ENCODE measurements at places on chromosomes 16 and 17. TPM values are rescaled to one million over a fixed set of nuclear protein-coding genes. Genes with fewer than 3 reads are reported as not detected.

DNA sequence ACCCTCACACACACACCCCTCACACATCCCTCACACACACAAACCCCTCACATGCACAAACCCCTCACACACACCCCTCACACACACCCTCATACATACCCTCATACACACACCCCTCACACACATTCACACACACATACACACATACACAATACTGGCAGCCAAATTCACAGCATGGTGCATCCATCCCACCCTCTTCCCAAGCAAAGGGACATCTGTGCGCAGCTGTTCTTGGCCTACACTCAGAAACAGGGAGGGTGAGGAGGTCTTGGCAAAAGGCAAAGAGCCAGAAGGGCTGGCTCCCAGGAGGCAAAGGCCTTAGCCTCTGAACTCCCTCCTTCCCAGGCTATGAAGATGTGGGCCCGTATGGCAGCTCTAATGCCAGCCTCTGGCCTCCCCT, 23.4 kb downstream of the C17orf67 start:
- no peak for DNase-seq

DNA sequence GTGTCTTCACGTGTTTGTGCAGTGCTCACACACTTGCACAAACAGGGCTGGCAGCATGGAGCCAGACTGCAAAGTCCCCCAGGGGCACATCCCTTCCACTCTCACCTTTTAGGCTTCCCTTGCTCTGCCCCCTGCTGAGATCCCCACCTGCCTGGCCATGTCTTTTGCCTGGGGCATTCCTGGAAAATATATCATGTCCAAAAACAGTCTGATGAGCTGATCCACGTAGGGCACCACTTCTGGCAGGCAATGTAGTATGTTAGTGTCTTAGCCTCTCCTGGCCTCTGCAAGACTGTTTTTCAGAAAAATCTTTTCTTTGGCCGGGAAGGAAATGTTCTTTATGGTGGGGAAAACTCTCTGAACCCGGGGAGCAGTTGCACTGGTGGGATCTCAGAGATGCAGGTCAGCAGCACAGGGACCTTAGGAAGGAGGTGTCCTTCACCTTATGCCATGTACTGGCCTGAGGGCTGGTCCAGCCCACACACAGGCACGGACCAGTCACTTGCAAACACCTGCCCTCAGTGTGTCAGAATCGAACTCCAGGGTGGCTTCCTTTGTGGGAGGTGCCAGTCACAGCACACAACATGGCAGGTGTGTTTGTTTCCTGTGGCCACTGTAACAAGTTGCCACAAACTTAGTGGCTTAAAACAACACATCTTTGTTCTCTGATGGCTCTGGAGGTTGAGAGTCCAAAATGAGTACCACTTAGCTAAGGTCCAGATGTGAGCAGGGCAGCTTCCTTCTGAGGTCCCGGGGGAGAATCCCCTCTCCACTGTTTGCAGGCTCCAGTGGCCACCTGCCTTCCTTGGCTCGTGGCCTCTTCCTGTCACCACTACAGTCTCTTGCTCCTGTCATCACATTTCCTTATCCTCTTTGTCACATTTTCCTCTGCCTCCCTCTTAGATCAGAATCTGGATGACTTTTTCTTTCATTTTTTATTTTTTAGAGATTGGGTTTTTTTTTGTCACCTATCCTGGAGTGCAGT, 46.6 kb downstream of the MPRIP start:
- no peak for DNase-seq

DNA sequence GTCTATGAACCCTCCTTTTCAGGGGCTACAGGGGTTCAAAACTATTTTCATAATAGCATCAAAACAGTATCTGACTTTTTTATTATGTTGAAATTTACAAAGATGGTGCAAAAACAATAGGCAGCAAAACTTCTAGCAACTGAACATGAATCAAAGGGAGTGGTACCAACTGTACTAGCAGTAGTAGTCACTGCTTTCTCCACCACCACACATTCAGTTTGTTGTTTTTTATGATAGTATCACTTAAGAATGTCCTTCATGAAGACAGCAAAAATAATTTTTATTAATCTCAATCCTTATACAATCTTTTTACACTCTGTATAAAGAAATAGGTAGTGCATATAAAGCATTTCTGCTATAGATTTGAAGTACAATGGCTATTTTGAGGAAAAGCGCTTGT, 47.6 kb downstream of the MED13 start:
- no peak for DNase-seq

FMNL1 gene
- total RNA-seq = 12.0 TPM

- peak; percentile 83 for DNase-seq
These were observed 14.0 kb downstream of the CCR7 start for GRCh38 chr17:40551091-40551878.

KCNJ2 gene
- 47.1 TPM for total RNA-seq

TMEM106A gene
- 3.6 TPM for total RNA-seq

GRCh38 chr17:14437176-14437575, 136.3 kb downstream of the HS3ST3B1 start:
- no peak for DNase-seq

GRCh38 chr16:11629071-11630030, 38.9 kb upstream of the SNN start:
- DNase-seq = peak; percentile 61

MYADML2 gene
- total RNA-seq = 3.5 TPM

DNA sequence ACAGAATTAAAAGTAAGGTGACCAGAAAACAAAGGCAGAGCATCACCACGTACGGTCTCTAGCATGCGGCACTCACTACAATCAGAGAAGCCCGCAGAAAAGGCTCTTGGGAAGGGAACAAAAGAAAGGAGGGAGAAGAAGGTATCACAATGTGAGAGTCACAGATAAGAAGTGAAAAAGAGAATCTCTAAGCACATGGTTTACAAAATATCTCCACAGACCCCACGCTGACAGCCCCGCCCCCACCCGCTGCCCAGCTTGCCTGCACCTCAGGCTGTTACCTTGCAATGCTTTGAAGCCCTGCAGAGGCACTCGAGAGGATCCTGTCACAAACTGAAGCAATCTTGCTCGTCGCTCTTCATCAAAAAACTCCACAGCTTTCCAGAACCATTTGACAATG, 40.5 kb downstream of the CEP95 start:
- DNase-seq = no peak

DNA sequence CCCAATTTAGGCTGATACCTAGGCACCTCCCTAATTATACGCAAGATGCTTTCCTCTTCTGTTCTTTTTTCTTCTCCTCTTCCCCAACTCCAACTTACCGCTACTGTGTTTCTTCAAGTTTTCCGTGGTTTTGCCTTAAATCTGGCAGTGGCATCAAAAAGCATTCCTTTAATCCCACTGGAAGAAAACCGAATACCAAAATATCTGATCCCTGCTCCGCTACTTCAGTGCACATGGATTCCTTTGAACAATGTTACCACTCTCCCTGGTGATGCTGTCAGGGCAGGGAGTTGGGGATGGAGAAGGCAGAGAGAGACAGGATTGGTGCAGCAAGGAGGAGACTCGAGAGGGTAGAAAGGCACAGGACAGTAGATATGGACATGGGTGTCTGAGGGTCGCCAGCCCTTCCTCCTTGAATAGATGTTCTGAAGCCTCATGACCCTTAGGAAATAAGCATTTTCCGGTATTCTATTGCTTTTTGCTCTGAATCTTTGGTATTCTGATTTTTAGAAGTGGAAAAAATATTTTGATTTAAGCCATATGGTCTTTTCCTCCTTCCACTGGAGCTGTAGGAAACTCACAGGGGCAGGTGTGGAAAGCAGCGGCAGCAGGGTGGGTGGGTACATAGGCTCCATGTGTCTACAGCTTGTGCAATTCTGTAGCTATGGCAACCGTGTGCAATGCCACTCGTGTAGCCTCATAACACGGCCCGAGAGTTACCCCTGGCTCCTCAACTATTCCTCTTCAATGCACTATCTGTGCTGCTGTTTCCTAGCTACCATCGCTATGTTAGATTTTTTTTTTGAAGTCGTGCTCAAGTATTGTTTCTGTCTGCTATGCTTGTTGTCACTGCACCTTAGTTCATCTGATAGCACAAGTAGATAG, 32.3 kb upstream of the TANC2 start:
- no peak for DNase-seq

CTF1 gene
- total RNA-seq = 6.5 TPM

GRCh38 chr16:77434530-77435271, at the start of gene ADAMTS18:
ADAMTS18 (minus strand) TSS chr16:77435034; CDS start chr16:77434695, 339 bp downstream.
- DNase-seq = no peak

DNA sequence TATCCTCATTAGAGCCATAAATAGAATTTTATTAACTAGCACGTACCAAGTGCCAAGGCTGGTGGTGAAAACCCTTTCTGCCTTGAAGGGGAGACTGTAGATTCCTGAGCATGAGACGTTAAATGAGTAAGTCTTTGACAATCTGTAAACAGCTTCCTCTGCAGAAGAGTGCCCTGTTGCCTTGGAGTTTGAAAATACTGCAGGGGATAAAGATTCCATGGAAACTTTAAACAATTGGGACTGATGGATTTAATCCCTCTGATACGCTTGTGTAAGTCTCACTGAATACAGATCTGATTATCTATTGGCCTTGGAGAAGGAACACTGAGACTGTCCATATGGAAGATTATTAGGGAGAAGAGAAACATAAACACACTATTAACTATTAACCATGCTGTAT, 1053.4 kb upstream of the RBFOX1 start:
- DNase-seq = no peak

GRCh38 chr16:15494236-15494635, 59.8 kb downstream of the BMERB1 start:
- no peak for DNase-seq

DNA sequence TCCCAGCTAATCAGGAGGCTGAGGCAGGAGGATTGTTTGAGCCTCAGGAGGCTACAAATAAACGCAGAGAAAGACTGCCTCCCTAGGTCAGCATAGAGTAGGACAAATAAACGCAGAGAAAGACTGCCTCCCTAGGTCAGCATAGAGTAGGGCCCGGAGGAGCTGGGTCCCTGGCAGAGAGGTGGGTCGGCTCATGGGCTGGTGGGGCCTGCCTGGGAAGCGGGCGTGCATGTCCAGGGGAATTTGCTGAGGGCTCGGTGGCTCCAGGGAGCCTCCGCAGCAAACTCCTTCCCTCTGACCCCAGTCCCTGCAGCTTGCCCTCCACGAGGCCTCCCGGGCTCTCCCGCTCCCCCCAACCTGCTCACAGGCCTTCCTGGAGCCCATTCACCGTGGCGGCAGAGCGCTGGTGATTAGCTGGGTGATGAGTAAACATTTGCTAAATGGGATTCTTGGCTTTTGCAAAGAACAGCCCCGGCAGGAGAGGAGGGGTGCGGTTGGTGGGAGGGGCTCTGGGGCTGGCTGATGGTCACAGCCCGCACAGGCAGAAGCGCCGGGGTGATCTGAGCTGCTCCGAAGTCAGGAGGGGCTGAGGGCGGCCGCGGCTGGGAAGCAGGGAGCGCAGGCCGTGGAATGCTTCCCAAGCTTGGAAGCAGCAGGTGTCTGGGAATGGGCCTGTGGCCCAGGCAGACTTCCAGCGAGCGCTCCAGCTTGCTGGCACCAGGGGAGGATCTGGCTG, 93.1 kb downstream of the RTN4RL1 start:
- DNase-seq = peak; percentile 70

GPR179 gene
- 0.16 TPM for total RNA-seq

DNA sequence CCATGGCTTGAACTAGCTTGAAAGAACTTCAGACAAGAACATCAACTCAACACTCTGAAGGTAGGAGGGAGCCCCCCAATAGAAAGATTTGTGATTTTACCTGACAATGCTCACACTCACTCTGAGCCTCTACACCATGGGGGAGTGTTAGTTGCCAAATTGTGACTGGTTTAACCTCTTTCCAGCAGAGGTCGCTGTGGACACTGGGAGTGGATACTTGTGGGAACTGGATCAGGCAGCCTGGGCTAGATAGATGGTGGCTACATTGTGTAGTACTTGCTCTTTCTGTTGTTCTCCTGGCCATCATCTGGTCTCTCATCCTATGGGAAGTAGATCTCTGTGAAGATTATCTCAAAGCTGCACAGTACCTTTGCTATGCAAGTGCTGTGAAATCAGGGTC, 2.9 kb downstream of the SMPD3 start:
- no peak for DNase-seq

GRCh38 chr16:47392081-47392480, 68.8 kb downstream of the ITFG1 start:
- no peak for DNase-seq

IGF2BP1 gene
- not detected for total RNA-seq

- DNase-seq = no peak
These were observed 9.2 kb downstream of the NACA2 start for GRCh38 chr17:61581611-61582349.

DNA sequence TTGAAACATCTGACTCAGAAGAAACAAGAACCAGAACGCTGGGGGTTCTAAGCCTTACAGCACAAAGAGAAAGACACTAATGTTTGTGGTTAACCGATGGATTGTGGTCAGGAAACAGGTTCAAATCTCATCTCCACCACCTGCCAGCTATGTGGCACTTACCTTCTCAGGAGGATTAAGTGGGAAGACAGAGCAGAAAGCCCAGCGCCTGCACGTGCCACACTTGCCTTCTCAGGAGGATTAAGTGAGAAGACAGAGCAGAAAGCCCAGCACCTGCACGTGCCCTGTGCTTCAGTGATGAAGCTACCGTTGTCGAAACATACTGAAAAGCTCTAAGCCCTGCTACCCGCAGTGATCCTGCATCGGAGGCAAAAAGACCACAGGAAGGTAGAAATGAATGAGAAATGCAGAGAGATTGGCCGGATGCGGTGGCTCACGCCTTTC, 90.6 kb downstream of the NXN start:
- DNase-seq = no peak

STH gene
- total RNA-seq = not detected

- no peak for DNase-seq
These were observed 71.7 kb upstream of the NACA2 start for GRCh38 chr17:61662741-61663140.

DNA sequence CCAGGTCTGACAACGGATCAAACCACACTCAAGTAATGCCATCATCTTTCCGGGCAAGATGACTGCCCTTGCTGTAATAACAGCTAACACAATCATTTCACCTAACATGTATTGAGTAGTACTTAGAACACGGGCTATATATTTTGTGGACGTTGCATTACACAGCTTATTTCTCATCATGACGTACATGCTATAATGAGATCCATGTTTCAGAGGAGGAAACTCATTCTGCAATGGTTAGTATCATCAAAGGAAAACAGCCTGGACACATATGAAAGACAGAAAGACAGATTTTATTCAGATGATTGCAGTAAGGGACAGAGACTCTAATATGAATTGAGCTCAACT, 446.7 kb downstream of the HS3ST3B1 start:
- DNase-seq = no peak

DNA sequence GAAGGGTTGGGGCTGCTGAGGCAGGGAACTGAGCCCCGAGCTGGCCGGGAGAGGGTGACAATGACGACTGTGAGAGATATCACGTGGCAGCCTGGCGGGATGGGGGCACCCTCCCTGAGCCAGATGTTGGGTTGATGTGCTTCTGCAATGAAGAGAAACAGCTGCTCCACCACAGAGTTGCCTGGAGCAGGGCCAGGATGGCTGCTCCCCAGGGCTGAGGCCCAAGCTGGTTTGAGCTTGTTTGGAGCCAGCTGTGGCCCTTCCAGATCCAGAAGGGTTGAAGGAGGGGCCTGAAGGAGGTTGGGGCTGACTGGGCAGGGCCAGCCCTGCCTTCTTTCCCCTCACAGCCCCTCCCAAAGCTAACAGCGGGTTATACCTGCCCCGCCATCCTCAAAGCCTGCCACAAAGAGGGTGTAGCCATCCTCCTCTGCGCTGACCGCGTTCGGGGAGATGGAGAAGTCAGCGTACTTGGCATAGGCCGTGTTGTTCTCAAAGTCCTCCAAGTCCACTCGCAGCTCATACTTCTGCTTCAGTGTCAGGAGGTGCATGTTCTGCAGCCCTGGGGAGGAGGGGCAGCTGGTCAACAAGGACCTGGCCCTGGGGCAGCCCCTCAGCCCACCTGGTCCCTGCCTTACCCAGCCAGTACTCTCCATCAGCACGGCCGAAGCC, 2.1 kb downstream of the MFAP4 start:
- DNase-seq = peak; percentile 95

CDH5 gene
- 42.9 TPM for total RNA-seq

GRCh38 chr16:29646947-29647346, 16.1 kb upstream of the SPN start:
- no peak for DNase-seq
